ENCODE measurements at places on chromosomes 1 and 21.

DNA sequence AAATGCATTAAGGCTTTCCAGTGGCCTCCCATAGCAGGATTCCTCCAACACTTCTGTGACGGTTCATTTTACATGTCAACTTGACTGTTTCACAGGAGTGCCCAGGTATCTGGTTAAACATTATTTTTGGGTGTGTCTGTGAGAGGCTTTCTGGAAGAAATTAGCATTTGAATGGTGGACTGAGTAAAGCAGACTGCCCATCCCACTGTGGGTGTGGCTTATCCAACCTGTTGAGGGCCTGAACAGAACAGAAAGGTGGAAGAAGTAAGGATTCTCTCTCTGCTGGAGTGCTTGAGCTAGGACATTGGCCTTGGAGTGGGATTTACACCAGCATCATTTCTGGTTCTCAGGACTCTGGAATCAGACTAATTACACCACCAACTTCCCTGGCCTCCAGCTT, 85.6 kb downstream of the RGS7 start:
- no peak for DNase-seq

DNA sequence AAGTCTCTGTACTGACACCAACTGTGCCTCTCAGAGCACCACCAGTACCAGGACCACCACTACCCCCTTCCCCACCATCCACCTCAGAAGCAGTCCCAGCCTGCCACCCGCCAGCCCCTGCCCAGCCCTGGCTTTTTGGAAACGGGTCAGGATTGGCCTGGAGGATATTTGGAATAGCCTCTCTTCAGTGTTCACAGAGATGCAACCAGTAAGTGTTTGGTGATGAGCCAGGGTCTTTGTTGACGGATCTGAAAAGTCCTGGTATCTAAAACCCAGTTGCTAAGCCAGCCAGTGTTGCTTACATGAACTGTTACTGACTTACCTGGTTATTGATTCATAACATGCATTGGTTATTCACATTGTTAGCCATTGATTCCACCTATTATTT, 1.1 kb downstream of the C1orf56 start:
- no peak for DNase-seq

DNA sequence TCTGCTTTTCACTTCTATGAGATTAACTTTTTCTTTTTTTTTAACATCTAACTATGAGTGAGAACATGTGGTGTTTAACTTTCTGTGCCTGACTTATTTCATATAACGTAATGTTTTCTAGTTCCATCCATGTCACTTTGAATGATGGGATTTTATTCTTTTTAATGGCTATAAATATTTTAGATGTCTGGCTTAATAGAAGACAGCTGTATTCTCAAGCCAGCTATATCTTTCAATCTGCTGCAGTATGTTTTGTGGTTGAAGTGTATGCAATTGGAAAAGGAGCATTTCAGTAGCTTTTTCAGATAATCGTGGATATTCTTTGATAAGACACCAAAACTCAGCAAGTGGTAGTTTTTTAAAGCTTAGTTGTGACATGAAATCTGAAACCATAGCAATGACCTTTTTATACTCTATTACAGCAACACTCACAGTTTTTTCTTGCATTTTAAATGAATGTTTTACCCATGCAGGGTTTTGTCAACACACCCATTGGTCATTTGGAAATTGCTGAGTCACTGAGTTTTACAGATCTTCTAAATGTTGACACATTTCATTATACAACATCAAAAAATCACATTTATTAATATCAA, 5.7 kb upstream of the SVBP start:
- no peak for DNase-seq

DNA sequence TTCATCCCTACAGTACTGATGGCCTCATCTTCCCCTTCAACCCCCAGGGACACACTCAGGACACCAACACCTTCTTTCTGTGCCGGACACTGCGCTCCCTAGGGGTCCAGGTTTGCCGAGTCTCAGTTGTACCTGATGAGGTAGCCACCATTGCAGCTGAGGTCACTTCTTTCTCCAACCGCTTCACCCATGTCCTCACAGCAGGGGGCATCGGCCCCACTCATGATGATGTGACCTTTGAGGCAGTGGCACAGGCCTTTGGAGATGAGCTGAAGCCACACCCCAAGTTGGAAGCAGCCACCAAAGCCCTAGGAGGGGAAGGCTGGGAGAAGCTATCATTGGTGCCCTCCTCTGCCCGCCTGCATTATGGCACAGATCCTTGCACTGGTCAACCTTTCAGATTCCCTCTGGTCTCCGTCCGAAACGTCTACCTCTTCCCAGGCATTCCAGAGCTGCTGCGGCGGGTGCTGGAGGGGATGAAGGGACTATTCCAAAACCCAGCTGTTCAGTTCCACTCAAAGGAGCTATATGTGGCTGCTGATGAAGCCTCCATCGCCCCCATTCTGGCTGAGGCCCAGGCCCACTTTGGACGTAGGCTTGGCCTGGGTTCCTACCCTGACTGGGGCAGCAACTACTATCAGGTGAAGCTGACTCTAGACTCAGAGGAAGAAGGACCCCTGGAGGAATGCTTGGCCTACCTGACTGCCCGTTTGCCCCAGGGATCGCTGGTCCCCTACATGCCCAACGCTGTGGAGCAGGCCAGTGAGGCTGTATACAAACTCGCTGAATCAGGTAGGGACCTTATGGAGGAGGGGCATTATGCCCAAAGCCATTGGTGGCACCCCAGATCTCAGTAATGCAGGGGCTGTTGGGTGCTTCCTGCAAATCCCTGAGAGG, 5.1 kb upstream of the LENEP start:
- DNase-seq, result no peak

- DNase-seq, result no peak
These were observed 5.6 kb downstream of the AK4 start for GRCh38 chr1:65153635-65154034.

- no peak for DNase-seq
These were observed 8.8 kb downstream of the TRIM62 start for GRCh38 chr1:33173091-33173490.

DNA sequence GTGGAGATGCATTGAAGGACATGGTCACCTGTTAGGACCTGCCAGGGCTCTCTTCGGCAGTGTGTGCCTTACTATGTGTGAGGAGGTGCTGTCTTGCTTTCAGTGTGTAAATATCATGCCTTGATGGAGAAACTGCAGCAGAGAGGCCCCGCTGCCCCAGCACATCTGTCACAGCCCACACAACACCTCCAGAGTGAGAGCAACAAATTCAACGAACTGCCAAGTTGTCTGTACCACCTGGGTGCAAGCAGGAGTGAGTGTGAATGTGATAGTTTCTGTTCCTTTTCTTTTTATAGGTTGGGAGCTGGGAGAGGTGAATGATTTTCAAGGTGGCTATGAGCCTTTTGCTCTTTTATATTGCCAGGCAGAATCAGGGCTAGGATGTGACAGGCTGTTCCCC, 114.6 kb upstream of the KIAA0040 start:
- no peak for DNase-seq

DNA sequence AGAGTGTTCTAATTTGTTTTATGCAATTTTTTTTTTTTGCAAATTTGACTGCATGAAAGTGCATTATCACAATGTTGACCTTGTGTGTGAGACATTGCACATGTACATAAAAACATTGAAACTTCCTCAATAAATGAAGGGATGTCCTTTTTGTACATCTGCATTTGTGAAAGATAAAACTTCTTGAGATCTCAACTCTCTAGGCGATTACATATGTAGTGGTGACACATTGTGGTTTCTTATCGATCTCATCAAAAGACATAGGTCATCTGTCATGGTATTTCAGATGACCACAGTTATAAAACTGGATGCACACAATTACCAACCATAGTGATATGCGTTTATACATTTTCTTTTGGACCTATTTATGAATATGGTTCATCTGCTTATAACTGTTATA, 35.6 kb upstream of the C21orf91 start:
- no peak for DNase-seq

DNA sequence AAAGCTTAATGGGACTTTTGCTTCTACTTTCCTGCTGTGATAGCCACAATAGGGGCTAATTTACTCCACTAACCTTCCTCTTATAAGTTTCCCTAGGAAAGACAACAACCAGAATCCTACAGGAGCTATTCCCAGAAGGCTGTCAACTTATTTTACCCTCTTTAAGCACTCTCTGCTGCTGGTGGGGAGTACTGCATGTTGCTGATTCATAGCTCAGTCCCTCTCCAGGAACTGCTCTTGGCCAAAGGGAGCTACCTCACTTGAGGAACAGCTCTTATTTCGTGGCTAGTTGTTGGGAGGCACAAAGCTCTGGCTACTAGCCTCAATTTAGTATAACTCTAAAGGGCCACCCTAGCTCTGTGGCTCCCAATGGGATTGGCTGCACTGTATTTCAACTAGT, 37.2 kb downstream of the ADSS2 start:
- DNase-seq, result peak; percentile 43

DNA sequence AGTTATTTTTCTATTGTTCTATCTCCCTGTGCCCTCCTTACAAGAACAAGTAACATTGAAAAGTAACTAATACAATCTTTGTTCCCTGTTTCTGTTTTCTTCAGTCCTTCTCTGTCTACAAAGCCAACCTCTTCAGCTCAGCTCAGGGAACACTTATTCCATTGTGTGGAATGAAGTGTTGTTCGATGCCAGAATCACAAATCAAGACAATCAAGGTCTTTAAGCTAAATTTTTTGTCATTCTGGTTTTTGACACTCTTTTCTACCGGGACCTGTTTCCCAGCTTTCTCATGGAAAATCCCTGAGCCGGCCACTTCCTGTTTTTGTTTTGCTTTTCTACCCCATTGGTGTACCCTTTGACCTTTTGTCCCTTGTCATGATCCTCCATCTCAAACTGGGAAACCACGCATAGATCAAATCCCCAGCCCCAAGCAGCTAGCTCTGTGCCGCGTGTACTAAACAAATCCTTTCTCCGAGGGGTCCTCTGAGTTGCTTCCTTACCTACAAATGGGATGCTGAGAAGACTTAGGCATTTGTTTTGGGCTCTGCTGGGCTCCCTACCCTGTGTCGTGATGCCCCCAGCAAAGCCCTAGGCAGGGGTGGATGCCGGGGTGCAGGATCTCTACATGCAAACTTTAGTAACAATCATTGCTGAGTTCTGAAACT, 141.8 kb downstream of the TOMM20 start:
- DNase-seq, result no peak

DNA sequence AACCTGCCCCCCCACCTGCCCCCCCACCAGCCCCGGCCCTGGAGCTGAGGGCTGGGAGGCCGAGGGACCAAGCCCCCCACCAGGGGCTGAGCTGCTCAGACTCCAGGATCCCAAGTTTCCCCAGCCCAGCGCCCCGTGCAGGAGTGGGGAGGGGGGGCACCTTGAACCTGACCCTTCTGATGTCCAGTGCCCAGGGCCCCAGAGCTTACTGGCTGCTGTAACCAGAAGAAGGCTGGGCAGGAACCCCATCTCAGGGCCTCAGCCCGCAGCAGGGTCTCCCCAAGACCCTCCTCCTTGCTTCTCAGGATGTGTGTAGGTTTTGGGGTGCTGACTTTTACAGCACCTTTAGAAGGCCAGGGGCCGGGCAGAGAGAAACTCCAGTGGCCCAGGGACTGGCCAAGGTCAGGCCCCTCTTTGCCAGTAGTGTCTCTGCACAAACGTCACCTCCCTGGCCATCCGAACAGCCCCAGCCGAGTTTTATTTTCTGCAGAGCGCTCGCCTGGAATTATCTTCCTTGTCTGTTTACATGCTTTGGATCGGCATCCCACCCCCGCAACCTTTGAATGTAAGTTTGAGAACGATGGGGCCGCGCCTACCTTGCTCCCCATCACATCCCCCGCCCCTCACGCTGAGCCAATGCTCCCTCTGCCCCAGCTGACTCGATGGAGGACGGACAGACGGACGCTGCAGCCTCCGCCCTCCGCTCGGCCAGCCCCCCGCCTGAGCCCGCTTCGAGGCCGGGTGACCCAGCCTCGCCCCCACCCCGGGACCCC, 70.1 kb upstream of the CASZ1 start:
- DNase-seq, result no peak

DNA sequence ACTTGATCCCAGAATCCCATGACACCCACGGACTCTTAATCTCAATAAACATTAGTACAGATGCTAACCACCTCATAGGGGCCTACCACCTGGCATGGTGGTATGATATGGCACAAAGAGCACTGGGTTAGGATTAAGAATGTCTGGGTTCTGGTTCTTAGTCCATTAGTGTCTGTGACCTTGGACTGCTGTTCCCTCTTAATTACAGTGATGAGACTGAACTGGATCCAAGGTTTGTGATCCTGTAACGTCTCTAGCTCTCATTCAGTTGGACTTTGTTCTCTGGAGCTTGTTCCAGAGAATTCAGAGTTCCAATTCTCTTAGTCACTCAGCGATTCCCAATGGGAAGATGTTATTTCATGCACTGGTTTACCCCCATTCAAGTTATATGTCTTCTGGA, 23.6 kb upstream of the PIGC start:
- DNase-seq, result no peak

DNA sequence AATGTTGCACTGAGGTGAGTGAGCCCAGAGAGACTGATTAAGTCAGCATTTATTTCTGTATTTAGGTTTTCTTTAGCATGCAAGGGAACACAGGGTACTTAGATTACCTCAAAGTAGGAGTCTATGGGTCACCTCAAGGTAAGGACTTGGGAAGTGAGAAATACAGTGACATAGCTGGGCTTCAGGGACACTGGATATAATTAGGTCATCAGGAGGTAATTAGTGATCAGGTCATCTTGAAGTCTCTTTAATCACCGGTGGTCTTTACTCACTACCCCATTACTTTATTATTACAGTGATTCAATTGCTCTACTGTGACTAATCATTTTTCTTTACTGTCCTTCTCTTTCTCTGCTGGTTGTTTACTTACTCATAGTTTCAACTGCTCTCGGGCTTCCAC, 59.9 kb upstream of the KCNK1 start:
- peak; percentile 5 for DNase-seq

- DNase-seq, result no peak
These were observed 7.4 kb upstream of the MOB3C start for GRCh38 chr1:46623743-46624644.

DNA sequence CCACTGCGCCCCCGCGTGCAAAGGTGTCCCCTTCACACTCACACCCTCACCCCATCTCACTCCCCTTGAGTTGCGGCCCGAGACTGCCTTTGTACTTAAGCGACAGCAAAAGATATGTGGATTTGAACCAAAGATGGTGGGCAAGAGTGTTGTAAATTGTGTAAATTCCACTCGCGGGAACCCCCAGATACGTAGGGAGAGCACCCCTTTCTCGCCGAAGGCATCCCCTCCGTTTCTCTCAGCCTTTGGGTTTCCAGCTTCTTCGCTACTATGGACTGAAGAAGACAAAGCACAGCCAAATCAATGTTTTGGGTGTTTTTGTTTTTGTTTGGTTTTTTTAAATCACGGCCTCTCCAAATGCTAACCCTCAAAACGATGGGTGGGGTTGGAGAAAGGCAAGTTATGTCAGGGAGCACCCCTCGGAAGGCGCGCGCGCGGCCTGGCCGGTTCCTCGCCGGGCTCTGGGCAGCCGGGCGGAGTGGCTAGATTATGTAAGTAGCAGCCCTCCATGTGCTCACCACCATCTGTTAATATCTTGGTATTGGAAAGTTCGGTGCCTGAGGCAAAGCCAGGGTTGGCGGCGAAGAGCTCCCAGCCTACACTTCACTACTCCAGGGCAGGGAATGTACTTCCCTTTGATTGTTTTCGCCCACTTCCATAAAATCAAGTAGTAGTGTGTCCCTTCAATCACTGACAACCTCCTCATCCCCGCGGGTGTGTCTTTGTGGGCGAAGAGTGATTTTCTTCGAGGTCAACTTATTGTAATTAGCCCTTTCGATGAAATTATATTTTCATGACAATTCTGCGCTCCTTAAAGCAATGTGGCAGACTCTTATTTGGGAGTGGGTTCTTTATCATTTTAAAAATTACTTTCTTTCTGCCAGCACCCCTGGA, 4.0 kb upstream of the PROX1 start:
- DNase-seq, result no peak
